ENCODE measurements at places on chromosomes 11 and 22. TPM values are rescaled to one million over a fixed set of nuclear protein-coding genes. Genes with fewer than 3 reads are reported as not detected.
A peak's percentile ranks its signal among the peaks of the same experiment; 100 is the strongest.

DNA sequence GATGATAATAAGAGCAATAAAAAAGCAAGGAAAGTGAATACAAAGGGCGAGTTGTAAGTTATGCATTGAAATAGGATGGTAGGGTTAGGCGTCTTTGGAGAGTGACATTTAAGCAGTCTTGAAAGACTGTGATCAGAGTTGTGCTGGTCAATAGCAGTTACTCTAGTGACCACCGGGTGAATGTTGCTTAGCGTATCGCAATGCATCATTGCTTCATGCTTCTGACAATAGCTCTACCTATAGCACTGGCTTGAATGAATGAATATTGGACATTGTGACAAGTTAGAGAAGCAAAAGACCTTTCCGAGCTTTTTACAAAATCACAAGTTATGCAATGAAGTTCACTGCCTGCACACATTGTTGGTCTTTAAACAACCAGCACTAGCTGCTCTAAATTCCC lies 7.7 kb upstream of the OR8B12 start:
- DNase-seq, result no peak
- H3K27ac ChIP-seq, result no peak overlapping the region
- H3K27me3 ChIP-seq, result no peaks in the 10 kb centered on the region
- no peaks in the 10 kb centered on the region for H3K4me1 ChIP-seq

- no peak overlapping the region for H3K4me3 ChIP-seq
- peaks cover 21% of the 10 kb centered on the region for H3K4me1 ChIP-seq
- no peak for DNase-seq
Measured at GRCh38 chr22:25407859-25408229, 156.6 kb upstream of the GRK3 start.

DNA sequence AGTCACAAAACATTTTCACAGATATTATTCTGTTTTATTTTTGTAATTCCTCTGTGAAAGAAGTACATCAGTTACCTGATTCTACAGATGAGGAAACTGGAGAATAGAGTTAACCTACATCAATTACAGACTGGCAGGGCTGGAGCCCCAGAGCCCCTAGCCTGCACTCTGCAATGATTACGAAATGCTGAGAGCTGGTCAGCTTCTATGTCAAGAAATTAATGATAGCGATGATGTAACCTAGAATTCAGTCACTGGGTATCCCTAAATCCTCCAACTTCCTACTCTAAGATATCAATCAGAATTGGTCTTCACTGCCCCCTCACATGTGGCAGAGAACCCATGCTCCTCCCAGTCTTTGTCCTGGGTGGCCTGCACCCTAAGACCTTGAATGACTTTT lies 273.5 kb upstream of the PLET1 start:
- no peak overlapping the region for H3K27ac ChIP-seq
- DNase-seq, result no peak
- no peaks in the 10 kb centered on the region for H3K27me3 ChIP-seq
- no peaks in the 10 kb centered on the region for H3K36me3 ChIP-seq
- peaks cover 3% of the 10 kb centered on the region for H3K4me1 ChIP-seq

EXPH5 gene
- total RNA-seq, result 12.8 TPM

- H3K27ac ChIP-seq, result no peak overlapping the region
- H3K36me3 ChIP-seq, result no peaks in the 10 kb centered on the region
- H3K4me1 ChIP-seq, result no peaks in the 10 kb centered on the region
- no peak for DNase-seq
Measured at GRCh38 chr22:29167032-29167911, 38.4 kb upstream of the EMID1 start.

PLEKHA7 gene
- 87.0 TPM for total RNA-seq

GRCh38 chr11:13033760-13034533 lies 24.8 kb downstream of the RASSF10 start:
- H3K27ac ChIP-seq, result no peak overlapping the region
- H3K4me3 ChIP-seq, result no peak overlapping the region
- H3K36me3 ChIP-seq, result no peaks in the 10 kb centered on the region

- no peak for DNase-seq
- H3K36me3 ChIP-seq, result no peaks in the 10 kb centered on the region
- no peak overlapping the region for H3K27ac ChIP-seq
- H3K4me1 ChIP-seq, result no peaks in the 10 kb centered on the region
Measured at GRCh38 chr11:121766991-121767390, 314.2 kb upstream of the SORL1-AS1 start.

DNA sequence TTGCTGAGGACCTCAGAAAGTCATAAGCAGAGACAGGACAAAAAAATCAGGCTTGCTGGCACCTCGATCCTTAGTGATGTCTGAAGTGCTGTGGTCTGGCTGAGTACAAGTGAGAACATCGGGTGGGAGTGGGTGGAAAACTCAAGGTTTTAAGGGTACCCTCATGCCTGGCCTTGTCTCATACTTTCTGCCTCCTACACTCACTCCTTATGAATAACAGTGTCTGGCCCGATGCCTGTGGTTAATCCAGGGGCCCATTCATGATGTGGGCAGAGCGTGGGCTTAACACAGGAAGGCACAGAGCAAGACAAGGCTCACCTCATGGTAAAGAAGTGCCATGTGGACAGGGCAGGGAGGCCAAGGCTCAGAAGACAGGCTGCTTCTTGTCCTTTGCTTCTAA lies 11.0 kb upstream of the UCP3 start:
- H3K27ac ChIP-seq, result peak overlapping the region; percentile 86
- H3K4me1 ChIP-seq, result peaks cover 45% of the 10 kb centered on the region
- H3K27me3 ChIP-seq, result no peaks in the 10 kb centered on the region
- H3K36me3 ChIP-seq, result no peaks in the 10 kb centered on the region
- H3K4me3 ChIP-seq, result no peak overlapping the region

DNA sequence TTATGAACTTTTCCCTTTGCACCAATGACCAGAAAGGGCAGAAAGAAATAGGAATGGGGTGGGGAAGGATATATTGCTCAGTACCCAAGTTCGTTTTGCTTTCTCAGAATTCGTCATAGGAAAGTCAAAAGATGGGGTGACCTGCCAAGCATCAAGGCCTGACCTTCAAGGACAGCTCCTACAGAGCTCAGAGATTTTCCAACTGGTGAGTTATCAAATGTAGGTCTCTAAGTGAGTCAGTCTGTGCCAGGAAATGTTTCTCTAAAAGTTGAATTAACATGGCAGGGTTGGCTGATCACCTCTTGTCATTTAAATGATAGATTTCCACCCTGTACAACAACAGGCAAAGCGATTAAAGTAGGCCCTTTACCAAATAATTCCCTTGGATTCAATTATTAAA lies 307.2 kb downstream of the CADM1 start:
- H3K27ac ChIP-seq, result no peak overlapping the region
- no peak overlapping the region for H3K4me3 ChIP-seq
- H3K4me1 ChIP-seq, result no peaks in the 10 kb centered on the region
- DNase-seq, result no peak
- no peaks in the 10 kb centered on the region for H3K36me3 ChIP-seq
- H3K27me3 ChIP-seq, result no peaks in the 10 kb centered on the region

DNA sequence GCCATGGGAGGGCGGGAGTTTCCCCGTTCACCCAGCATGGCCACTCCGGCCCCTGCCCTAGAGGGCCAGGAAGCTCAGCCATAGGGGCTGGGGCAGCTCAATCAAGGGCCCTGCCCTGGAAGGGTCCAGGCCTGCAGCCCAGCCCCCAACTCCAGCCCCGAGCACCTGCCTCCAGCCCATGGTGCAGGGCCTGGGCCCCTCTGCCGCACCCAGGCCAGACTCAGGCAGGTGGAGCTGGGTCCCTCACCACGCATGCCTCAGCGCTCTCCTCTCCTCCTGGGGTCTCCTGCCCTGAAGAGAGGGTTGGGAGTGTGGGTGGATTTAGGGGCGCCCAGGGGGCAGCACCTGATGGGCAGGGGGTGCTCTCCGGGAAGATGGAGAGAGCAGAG lies 13.1 kb downstream of the MLC1 start:
- H3K27me3 ChIP-seq, result no peaks in the 10 kb centered on the region
- no peaks in the 10 kb centered on the region for H3K36me3 ChIP-seq
- DNase-seq, result no peak
- no peaks in the 10 kb centered on the region for H3K4me1 ChIP-seq

GRCh38 chr11:7892840-7893254 lies 38.2 kb downstream of the OR10A6 start:
- DNase-seq, result no peak
- H3K4me3 ChIP-seq, result no peak overlapping the region
- H3K27me3 ChIP-seq, result no peaks in the 10 kb centered on the region

CRYBB1 gene
- not detected for total RNA-seq

- H3K36me3 ChIP-seq, result no peaks in the 10 kb centered on the region
- H3K4me3 ChIP-seq, result no peak overlapping the region
- peak; percentile 77 for DNase-seq
- no peaks in the 10 kb centered on the region for H3K27me3 ChIP-seq
- H3K27ac ChIP-seq, result no peak overlapping the region
- peaks cover 3% of the 10 kb centered on the region for H3K4me1 ChIP-seq
Measured at GRCh38 chr22:36853407-36854099, 7.3 kb upstream of the NCF4 start.

- no peak overlapping the region for H3K4me3 ChIP-seq
- H3K27me3 ChIP-seq, result no peaks in the 10 kb centered on the region
- H3K27ac ChIP-seq, result peak overlapping the region; percentile 62
- peaks cover 13% of the 10 kb centered on the region for H3K4me1 ChIP-seq
- no peak for DNase-seq
Measured at GRCh38 chr11:10414181-10414580, 40.9 kb upstream of the AMPD3 start.

- H3K27ac ChIP-seq, result no peak overlapping the region
- no peak for DNase-seq
- H3K4me3 ChIP-seq, result no peak overlapping the region
Measured at GRCh38 chr11:15276621-15277020, 161.9 kb downstream of the INSC start.

GRCh38 chr22:19951346-19951745 lies 9.7 kb upstream of the TXNRD2 start:
- no peaks in the 10 kb centered on the region for H3K27me3 ChIP-seq
- H3K27ac ChIP-seq, result no peak overlapping the region
- no peaks in the 10 kb centered on the region for H3K36me3 ChIP-seq
- peaks cover 22% of the 10 kb centered on the region for H3K4me1 ChIP-seq

- DNase-seq, result no peak
- H3K4me1 ChIP-seq, result no peaks in the 10 kb centered on the region
- H3K27me3 ChIP-seq, result no peaks in the 10 kb centered on the region
- H3K4me3 ChIP-seq, result no peak overlapping the region
- no peaks in the 10 kb centered on the region for H3K36me3 ChIP-seq
Measured at GRCh38 chr11:105870516-105871113, 151.4 kb downstream of the MSANTD4 start.

GRCh38 chr11:65611758-65612603 lies 2.0 kb downstream of the MAP3K11 start:
- H3K4me3 ChIP-seq, result peak overlapping the region; percentile 100
- no peaks in the 10 kb centered on the region for H3K27me3 ChIP-seq
- peaks cover 69% of the 10 kb centered on the region for H3K4me1 ChIP-seq
- no peaks in the 10 kb centered on the region for H3K36me3 ChIP-seq
- DNase-seq, result no peak

GRCh38 chr11:57294225-57295131 lies 30.3 kb downstream of the TNKS1BP1 start:
- peak overlapping the region; percentile 73 for H3K27ac ChIP-seq
- no peak overlapping the region for H3K4me3 ChIP-seq
- H3K4me1 ChIP-seq, result peaks cover 13% of the 10 kb centered on the region

DNA sequence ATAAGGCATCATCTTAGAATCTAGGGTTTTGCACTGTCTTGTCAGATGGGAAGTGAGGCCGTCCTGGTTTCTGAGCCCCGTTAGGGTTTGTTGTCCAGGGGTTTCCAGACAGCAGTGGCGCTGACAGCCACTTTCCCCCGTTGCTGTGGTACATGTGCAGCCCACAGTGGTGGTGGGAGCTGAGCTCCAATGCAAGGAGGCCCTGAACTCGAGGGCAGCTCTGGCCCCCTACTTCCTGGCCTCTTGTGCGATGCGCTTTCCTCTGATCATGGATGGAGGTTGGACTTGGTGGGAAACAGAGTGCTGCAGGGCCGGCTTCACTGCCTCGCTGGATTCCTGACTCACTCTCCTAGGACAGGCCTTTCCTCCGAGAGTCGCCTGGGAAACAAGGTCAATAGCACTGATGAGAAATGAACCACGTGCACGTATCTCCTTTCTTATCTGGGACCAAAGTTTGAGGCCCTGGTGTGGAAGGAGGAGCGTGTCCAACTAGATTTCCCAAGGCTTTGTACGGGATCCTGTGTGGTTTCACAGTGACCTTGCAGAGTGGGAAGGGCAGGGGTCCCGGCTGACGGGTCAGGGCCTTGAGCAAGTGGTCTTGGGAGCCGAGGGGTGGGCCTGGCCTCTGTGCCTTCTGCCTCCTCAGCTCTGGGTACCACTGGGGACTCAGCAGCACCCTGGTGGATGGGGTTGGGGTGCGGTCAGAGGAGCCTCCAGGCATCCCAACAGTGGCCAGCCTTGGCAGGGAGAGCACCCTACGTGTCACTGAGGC lies 3.7 kb downstream of the PHRF1 start:
- no peak for DNase-seq
- peaks cover 20% of the 10 kb centered on the region for H3K36me3 ChIP-seq
- no peak overlapping the region for H3K4me3 ChIP-seq
- H3K27ac ChIP-seq, result no peak overlapping the region
- no peaks in the 10 kb centered on the region for H3K27me3 ChIP-seq

- no peak for DNase-seq
- no peak overlapping the region for H3K4me3 ChIP-seq
- no peaks in the 10 kb centered on the region for H3K27me3 ChIP-seq
- no peak overlapping the region for H3K27ac ChIP-seq
- no peaks in the 10 kb centered on the region for H3K36me3 ChIP-seq
Measured at GRCh38 chr11:78651923-78652842, 77.5 kb upstream of the NARS2 start.

- H3K4me1 ChIP-seq, result peaks cover 14% of the 10 kb centered on the region
- no peak overlapping the region for H3K4me3 ChIP-seq
- H3K36me3 ChIP-seq, result no peaks in the 10 kb centered on the region
- no peak overlapping the region for H3K27ac ChIP-seq
- no peaks in the 10 kb centered on the region for H3K27me3 ChIP-seq
- DNase-seq, result peak; percentile 41
Measured at GRCh38 chr11:60996381-60997138, 25.1 kb downstream of the CD6 start.

HOATZ gene
- 7.9 TPM for total RNA-seq

DNA sequence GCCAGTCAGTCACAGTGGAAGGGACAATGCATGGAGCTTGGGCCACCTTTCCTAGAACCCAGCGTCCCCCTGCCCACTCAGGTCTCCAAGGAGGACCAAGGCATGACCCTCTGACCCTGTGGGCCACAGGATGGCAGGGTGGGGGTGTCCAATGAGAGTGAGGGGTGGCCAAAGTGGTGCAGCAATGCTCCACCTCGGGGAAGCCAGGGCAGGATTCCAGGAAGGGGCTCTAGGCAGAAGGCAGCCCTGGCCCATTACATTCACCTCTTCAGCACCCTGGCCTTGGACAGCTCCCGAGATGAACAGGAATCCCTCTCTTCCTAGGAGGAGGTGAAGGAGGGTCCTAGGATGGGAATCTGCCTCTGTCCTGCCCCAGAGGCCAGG lies 597.5 kb downstream of the BRD1 start:
- no peak for DNase-seq
- no peaks in the 10 kb centered on the region for H3K4me1 ChIP-seq
- H3K27me3 ChIP-seq, result no peaks in the 10 kb centered on the region
- no peak overlapping the region for H3K27ac ChIP-seq
- H3K4me3 ChIP-seq, result no peak overlapping the region

DNA sequence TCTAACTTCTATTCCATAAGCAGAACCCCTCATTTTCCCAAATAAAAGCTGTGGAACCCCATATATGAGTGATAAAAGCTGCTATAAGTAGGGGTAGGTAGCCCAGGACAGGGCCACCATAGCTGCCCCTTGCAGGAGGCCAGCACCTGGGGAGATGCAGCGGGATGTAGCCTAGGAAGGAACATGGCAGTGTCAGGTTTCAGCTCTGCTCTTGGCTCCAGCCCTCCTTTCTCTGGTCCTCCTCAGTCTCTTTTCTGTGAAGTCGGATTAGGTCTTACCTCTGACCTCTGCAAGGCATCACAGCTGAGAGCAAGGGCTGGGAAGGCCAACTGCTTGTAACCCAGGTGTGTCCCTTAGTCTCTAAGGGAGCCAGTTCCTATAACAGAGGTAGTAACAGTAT lies 135.6 kb downstream of the NAV2 start:
- H3K27me3 ChIP-seq, result no peaks in the 10 kb centered on the region
- no peak for DNase-seq
- H3K4me1 ChIP-seq, result no peaks in the 10 kb centered on the region
- H3K27ac ChIP-seq, result no peak overlapping the region

DMC1 gene
- total RNA-seq, result 12.3 TPM
